GOT3 (cell line): ENCODE measurements at places on chromosomes 6 and 20.

DNA sequence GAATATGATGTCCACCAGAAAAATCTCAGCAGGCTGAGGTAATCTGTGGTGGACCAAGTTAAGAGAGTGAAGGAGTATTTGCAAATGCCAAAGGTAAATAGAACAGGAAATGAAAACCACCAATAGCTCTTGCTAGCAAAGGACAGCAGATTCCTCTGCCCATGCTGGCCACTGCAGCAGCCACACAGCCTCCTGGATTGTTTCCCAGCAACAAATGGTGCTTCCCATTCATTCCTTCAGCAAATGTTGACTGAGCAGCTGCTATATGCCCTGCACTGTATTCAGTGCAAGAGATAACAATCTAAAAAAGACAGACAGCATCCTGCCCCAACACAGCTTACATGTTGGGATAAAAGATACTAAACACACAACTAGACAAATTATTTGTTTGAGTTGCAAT is 11.0 kb downstream of the ROS1 start:
- no peak for DNase-seq

- DNase-seq, result no peak
These were observed 103.9 kb upstream of the EMILIN3 start for GRCh38 chr20:41470362-41471095.

- no peak for DNase-seq
These were observed 174.7 kb downstream of the DHX35 start for GRCh38 chr20:39136798-39137197.

DNA sequence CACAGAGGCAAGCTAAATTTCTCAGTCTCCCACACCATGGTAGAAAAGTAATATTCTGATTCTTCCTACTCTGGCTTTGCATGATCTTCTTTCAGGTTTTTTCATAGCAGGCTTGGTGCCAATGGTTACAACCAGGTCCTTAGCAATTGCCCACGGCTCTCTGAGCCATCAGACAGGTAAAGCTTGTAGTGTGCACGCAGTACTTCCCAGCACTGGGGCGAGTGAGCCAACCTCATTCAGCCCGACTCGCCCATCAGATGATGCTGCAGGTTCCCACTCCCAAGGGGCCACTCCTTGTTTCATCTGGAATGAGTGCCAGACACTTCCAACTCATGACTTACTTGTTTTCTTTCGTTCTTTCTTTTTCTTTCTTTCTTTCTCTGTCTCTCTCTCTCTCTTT is 78.3 kb downstream of the PERP start:
- no peak for DNase-seq

DNA sequence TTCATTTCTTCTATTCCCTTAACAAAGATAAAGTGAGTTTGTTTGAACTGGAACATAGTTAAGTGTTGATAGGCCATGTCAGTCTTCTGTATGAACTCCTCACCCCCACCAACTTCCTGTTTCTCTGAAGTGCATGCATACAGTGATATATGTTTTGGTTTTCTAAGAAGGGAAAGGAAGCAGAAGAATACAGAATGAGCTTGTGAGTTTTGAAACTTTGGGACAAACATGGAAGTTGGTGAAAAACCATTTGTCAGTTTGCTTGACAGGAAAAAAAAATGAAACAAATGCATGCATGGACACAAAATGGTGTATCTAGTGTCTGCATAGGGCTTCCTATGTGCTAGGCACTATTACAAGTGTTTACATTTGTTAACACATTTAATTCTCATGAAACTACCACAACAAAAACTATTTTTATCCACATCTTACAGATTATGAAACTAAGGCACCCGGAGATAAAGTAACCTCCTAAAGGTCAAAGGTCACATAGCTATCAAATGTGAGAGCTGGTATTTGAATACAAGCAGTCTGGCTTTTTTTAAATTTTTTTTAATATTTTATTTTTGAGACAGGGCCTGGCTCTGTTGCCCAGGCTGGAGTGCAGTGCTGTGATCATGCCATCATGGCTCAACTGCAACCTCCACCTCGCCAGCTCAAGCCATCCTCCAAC is 105.9 kb downstream of the ADGRB3 start:
- DNase-seq, result no peak

DNA sequence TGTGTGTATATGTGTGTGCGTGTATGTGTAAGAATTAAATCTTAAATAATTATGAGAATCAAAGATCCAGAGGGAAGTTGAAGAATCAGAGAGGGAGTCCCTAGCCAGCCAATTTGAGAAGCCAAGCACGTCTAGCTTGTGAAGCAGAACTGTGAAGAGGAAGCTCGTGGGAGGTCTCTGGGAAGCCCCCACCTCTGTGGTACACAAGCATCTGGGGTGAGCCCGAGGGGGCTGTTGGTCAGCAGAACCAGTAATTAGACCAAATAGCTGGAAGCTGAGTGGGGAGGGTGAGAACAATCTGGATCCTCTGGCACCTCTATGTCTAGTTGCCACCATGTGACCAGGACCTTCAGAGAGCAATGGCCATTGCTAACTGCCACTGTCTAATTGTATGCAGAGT is 310.0 kb upstream of the PRND start:
- DNase-seq, result no peak

GRCh38 chr6:108844135-108844534 is 4.1 kb upstream of the ARMC2 start:
- DNase-seq, result no peak

- DNase-seq, result no peak
These were observed 81.2 kb downstream of the PREP start for GRCh38 chr6:105321728-105322127.

DNA sequence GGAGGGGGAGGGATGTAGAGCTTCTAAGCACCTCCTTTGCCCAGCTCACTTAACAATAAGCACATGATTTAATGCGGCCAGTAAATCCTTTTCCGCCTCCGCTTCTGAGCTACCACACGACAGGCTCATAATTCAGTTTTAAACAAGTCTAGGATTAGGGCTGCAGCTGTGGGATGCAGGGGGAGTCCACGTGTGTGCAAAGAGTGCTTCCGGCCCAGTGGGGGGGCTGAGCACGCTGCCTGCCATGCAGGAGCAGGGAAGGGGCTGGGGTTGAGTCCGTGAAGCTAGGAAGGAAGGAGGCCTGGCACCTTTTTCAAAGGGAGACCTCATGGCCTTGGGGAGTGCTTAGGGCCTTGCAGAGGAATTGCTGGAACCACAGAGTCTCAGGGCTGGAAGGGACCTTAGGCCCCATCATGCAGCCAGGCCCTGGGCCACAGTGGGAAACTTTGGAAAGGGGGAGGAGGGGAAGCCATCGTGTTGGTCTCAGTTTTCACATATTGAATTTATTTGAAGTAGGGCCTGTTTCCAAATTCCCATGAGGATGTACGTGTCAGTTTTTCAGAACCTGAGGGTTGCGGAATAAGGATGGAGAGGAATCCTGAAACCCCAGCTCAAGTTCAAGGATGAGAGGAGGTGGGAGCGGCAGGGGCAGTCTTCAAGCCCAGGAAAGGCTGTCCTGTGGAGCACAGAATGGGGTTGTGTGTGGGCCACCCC is 96.1 kb downstream of the VEGFA start:
- DNase-seq, result no peak

DNA sequence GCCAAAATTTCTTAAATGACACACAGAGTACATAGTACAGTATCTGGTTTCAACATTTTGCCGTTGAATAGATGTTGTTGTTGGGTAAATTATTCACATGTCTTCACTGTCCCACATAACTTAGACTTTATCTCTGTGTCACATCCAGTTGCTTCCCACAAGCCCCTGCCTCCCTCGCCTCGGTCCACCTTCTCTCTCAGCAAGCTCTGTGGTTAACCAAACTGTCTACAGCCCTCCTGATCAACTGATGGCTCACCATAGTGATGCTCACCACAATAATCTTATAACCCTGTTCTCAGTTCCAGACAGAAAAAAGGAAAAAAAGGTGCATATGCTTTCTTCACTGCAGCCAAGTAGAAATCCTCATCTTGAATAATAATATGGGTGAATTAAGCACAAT is 23.0 kb downstream of the IL17F start:
- no peak for DNase-seq

DNA sequence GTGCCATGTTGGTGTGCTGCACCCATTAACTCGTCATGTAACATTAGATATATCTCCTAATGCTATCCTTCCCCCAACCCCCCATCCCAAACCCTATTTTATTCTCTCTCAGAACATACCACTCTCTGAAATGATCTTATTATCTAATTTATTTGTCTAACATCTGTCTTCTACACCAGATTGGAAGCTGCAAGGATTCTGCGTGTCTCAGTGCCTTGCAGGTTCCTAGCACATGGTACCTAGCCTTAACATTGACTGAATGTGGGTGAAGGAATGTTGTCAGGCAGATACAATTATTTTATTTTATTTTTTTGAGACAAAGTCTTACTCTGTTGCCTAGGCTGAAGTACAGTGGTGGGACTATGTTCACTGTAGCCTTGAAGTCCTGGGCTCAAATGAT is 124.9 kb downstream of the BCAS1 start:
- DNase-seq, result no peak

GRCh38 chr6:153574231-153574630 is 443.1 kb upstream of the RGS17 start:
- DNase-seq, result no peak

DNA sequence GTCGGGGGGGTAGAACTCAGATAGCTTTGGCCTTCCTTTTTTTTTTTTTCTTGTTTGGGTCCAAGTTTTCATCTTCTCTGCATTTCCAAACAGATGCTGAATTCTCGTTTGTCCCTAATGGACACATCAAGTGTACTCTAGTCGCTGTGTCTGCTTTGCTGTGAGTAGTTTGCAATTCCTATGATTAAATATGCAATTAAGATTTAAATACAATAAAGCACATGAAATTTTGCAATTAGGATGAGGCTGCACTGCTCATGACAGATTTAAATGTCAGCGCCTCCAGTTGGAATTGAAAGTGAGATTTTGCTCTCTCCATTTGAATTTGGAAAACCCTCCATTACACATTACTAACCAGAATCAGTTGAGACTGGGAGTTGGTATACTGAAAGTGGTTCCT is 70.4 kb downstream of the PFDN4 start:
- DNase-seq, result no peak

- no peak for DNase-seq
These were observed 98.7 kb downstream of the PLEKHG1 start for GRCh38 chr6:150698391-150698790.

DNA sequence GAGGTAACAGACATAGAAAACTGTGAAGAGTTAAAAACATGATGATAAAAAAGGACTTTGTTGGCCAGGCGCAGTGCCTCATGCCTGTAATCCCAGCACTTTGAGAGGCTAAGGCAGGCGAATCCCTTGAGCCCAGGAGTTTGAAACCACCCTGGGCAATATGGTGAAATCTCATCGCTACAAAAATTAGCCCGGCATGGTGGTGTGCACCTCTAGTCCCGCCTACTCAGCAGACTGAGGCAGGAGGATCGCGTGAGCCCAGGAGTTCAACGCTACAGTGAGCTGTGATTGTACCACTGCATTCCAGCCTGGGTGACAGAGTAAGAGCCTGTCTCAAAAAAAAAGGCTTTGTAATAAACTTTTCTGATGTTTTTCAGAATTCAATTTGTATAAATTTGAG is 60.1 kb downstream of the GFOD1 start:
- no peak for DNase-seq

DNA sequence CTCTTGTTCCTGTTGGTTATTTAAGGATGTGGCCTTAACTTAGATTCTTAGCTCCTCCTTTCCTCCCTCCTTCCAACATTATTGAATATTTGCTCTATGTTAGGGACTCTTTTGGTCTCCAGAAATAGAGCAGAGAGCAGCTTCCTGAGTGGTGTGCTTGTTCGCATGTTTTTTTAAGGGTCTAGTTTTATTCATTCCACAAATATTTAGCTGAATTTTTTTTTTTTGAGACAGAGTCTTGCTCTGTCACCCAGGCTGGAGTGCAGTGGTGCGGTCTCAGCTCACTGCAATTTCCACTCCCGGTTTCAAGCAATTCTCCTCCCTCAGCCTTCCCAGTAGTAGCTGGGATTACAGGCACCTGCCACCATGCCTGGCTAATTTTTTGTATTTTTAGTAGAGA is 169.2 kb downstream of the ZFAND3 start:
- DNase-seq, result no peak

GRCh38 chr6:3471286-3471685 is 14.4 kb upstream of the SLC22A23 start:
- no peak for DNase-seq

GRCh38 chr20:47676219-47676721 is 109.0 kb downstream of the SULF2 start:
- DNase-seq, result no peak

DNA sequence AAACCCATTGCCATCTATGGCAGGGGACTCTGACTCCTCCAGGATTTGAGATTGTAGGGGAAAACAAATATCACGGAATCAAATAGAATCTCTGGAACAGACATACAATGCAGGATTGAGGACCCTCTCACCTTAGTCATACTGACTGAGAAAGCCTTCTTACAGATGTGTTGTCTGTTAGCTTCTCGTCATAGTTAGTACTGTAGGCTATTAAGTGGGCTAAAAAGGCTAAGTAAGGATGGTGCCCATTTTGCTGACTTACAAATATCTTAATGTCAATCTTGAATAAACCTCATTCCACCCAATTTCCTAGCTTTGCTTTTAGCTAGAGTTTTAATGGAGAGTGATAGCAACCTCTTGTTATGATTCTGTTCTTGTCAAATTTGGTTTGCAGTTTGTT is 352.4 kb downstream of the QKI start:
- no peak for DNase-seq

DNA sequence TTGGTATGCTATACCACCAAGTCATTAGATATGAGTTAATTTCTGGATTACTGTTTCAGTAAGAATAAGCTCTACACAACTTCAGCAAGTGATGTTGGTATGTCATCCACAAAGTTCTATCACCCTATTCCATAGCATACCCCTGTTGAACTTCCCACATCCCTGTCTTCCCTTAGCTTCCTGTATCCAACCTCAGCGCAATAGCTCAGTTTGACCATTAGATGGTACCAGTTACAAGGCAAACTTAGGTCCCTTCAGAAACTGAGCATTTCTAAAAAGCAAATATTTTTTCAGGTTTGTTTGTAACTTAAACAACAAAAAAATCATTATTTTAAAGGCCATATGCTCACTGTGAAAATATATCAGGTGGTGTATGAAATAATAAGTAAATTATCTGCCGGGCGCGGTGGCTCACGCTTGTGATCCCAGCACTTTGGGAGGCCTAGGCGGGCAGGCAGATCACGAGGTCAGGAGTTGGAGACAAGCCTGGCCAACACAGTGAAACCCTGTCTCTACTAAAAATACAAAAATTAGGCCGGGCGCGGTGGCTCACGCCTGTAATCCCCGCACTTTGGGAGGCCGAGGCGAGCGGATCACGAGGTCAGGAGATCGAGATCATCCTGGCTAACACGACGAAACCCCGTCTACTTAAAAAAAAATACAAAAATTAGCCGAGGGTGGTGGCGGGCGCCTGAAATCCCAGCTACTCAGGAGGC is 8.8 kb upstream of the MOG start:
- DNase-seq, result no peak

DNA sequence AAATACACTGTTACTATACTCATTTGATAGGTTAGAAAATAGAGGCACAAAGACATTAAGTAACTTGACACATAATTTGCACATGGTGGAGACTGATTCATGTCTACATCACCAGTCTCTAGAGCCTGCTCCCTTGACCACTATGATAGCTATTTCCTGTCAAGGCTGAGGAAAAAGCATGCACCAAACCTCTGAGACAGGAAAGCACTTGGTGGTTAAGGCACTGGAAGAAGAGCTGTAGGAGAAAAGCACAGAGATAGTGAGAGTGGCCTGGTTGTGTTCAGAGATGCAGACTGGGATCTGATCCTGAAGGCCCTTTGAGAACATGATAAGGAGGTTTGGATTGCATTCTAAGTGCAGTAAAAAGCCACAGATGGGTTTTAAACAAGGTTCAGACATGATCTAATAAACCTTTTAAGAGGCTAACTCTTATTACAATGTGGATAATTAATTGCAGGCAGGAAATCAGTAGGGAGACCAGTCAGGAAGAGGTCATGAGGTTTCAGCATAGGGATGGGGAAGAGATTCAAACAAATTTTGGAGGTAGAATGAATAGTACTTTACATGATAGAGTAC is 168.9 kb downstream of the PHF3 start:
- DNase-seq, result peak; percentile 11
